ENCODE measurements at places on chromosomes 3 and 15.

DNA sequence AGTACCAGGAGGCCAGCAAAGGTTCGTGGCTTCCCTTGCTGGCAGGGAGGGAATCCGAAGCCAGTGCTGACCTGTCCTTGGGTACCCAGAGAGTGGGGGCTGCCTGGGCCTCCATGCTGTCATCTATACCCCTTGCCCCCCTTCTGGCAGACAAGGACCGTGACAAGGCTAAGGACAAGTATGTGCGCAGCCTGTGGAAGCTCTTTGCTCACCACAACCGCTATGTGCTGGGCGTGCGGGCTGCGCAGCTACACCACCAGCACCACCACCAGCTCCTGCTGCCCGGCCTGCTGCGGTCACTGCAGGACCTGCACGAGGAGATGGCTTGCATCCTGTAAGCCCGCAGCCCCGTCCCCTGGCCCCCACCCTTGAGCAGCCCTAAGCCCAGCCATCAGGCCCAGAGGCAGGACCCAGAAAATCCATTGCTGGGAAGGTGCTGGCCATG is 2.8 kb downstream of the FES start:
- DNase-seq, result no peak

DNA sequence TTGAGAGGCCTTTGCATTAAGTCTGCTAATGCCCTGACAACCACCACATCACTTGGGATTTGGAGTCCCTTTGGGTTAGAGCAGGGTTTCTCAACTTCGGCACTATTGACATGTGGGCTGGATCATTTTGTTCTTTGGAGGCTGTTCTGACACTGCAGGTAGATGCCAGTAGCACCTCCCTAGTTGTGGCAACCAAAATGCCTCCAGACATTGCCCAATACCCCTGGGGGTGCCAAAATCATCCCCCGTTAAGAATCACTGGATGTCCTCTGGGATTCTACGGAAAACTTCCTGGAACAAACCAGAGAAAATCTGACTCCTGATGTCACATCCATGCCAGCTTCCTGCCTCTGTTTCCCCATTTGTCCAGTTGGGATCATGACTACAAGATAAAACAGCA is 37.2 kb upstream of the BLM start:
- DNase-seq, result no peak

DNA sequence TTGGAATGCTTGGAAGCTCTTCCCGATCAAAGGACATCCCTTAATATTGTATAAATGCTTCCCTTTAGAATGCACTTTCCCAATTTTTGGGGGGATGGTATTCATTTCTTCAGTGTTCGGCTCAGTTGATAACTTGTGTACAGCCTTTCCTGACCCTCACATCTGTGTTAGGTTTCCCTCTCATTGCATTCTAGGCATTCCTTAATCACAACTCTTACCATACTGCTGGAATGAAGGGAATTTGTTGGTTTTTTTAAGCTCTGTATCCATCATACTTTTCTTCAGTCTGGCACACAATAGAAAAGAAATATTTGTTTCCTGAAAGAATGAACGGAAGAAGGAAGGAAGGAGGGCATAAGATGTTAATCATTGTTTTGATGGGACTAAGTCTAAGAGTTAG is 119.5 kb downstream of the CHST2 start:
- DNase-seq, result no peak

- DNase-seq, result no peak
Measured at GRCh38 chr3:37910671-37911400, 49.2 kb downstream of the CTDSPL start.

DNA sequence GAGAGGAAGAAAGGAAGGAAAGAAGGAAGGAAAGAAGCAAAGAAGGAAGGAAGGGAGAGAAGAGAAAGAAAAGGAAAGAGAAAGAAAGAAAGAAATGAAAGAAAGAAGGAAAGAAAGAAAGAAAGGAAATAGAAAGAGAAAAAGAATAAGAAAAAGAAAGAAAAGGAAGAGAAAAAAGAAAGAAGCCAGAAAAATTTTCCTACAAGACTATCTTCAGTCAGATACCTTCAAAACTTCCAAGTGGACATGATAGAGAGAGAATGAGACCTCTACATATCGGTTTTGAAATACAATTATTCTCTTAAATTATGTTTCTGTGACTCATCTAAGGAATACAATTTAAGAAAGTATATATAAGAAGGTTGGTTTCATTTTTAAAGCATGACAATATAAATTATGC is 1369.0 kb downstream of the ZPLD1 start:
- DNase-seq, result no peak

- DNase-seq, result peak; percentile 65
Measured at GRCh38 chr3:122942937-122943827, 84.4 kb downstream of the SEMA5B start.

DNA sequence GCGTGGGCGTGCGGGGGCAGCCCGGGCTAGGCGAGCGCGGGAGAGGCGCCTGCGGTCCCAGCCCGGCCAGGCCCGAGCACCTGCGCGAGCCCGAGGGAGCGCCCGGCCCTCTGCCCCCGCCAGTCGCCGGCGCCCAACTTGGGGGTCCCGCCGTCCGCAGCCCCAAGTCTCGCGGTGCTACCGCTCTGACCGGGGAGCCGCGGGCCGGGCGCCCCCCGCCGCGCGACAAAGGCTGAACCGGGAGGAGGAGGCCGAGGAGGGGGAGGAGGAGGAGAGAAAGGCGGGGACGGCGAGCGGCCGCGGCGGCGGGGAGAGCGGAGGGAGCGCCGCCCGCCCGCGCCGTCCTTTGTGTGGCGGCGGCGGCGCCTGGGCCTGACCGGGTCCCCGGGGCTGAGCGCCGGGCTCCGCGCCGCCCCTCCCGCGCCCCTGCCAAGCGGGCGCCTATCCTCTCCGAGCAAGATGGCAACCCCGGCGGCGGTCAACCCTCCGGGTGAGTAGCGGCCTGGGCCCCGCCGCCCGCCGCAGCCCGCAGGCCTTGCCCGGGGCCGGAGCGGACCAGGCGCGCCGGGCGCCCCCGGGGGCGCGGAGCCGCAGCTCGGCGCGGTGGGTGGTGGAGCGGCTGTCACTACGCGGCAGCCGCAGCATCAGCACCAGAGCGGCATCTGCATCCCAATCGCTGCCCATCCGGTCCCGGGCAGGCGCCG is at the start of gene ARNT2:
ARNT2 (plus strand) TSS at position 326 of the 704 bp plus-strand sequence; CDS start at position 460, 134 bp downstream.
- peak; percentile 25 for DNase-seq

DNA sequence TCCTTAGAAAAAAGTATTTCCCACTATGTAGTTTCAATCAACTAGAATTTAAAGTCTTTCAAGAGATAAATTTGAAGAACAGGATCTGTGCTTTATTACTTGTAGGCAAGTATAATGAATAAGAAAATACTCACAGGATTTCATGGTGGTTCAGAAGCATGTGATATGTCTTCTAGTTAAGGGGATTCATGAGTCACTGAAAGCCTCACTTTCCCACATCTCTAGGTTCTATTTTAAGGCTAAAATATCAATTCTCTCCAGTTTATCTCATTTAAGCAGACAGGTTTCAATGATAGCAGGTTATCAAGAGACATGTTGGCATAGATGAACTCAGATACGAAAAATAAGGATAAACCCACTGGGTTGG is 437.8 kb upstream of the BCHE start:
- DNase-seq, result no peak

- no peak for DNase-seq
Measured at GRCh38 chr3:137924628-137925027, 85.3 kb upstream of the CLDN18 start.

Measured in RKO (cell line).